ENCODE measurements at places on chromosomes 6 and 20.
A peak's percentile ranks its signal among the peaks of the same experiment; 100 is the strongest.

DNA sequence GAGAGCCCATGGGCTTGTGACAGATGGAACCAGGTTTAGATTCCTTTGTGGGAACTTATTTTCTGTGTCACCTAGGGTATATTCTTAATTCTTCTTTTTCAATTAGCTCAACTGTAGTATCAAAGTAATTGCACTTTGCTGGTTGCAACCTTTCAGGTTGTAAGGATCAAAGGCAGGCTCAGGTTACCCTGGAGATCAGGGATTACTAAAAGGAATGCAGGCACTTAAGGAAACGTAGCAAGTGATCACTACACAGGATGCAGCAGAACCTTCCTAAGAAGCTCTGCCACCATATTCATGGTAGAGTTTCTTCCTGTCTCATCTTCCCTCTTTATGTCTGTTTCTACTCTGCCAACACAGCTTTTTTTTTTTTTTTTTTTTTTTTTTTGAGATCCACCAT, 133.2 kb upstream of the JAG1 start:
- DNase-seq, result no peak

- no peak for DNase-seq
These were observed 155.6 kb upstream of the SMLR1 start for GRCh38 chr6:130671577-130671976.

DNA sequence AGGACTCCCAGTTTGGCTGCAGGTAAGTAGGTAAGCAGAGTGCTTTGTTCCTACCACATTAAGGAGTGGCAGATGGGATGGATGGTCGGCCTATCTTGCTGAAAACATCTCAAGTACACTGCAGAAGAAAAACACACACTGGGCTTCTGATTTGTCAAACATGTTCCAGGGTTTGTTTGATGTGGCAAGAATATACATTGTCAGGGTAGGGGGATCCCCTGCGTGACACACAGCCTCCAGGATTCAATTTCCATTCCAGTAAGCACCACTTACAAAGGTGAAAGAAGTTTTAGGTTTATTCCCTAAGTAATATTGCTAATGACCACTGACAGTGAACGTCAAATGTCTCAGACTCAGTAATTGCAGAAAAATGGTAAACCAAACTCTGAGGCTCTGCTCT, 26.0 kb upstream of the KIF16B start:
- no peak for DNase-seq

- DNase-seq, result no peak
These were observed 718.6 kb downstream of the QKI start for GRCh38 chr6:164133095-164133494.

DNA sequence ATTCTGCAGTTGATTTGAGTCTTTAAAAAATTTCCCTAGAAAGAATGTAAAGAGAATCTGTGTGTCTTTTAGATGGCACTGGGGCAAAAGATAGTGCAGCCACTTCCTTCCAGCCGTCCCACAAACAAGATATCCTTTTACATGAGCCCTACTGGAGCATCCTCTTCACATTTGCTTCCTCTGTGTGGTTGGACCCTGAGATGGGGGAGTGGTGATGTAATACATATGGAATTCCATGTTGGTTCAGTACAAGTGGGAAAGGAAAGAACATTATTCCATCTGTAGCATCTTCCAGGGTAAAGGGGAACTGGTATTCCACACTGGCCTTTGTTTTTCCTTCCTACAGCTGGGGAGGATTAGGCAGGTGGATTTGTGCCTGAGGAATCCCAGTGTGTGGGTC, 78.9 kb upstream of the ISM1 start:
- DNase-seq, result no peak

GRCh38 chr6:119240257-119241110, 109.1 kb downstream of the MAN1A1 start:
- no peak for DNase-seq

DNA sequence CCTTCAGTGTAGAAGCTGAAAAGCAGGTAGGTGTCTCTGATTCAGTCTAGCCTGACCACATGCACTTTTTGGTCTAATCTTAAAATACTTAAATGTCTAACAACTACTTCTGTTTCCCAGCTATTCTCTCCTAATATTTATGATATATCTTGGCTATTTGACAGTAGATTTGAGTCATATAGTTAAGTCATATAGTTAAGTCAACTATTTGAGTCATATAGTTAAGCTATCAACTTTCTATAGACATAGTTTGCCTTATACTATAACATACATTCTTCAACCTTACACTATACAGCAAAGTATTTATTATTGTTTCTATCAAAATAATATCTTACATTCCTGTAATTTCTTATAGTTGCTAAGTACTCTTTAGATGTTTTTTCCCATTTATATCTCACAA, 110.9 kb downstream of the GMDS start:
- DNase-seq, result no peak

DNA sequence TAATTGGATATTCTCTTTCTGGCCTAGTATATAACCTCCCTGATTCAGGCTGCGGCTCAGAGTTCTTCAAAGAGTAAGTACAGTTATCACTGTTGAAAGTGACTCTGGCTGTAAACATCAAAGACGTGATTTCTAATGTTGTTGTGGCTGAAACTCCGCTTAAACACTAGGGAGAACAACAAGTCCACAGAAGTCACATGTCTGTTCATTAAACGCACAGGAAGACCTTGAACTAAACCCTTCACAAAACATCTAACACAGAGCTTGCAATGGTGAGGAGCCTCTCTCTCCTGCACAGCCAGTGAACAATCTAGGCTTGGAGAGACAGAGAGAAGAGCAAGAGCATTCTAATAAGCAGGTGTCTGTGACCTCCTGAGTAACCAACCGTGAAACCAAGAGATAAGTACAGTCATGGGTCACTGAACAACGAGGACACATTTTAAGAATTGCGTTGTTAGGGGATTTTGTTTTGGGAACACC, 249.3 kb downstream of the PRKN start:
- DNase-seq, result no peak

GRCh38 chr6:156421933-156422332, 355.2 kb upstream of the ARID1B start:
- DNase-seq, result no peak

DNA sequence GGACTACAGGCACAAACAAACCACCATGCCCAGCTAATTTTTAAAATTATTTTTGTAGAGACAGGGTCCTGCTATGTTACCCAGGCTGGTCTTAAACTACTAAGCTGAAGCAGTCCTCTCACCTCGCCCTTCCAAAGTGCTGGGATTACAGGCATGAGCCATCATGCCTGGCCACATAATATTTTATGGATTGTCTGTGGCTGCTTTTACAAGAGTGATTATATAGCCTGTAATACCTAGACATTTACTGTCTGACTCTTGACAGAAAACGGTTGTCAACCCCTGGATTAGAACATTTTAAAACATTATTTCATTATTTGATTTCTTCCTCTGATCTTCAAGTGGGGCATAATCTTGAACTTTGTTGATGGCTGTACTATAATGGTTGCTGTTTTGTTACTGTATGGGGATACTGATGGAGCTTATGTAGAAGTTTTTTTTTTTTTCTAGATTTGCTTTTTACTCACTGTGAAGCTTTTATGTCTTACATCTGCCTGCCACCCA, 14.3 kb downstream of the PARD6B start:
- DNase-seq, result no peak

GRCh38 chr20:58360936-58361335, 28.1 kb upstream of the VAPB start:
- DNase-seq, result no peak

DNA sequence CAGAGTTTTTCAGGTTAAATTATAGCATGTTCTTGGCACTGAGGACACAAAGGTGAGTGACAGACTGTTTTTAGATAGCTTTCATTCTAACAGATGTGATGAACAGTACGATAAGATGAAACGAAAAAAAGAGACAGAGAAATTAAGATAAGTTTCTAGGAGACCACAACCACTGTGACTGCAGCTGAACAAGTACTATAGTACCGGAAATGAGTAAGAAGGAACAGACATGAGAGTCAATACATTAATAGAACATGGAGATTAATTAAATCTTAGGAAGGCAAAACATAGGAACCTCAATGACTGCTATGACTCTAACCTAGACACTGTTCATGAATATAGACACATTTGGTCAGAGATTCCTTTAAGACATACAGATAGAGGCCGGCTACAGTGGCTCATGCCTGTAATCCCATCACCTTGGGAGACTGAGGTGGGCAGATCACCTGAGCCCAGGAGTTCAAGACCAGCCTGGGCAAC, 40.2 kb downstream of the HBS1L start:
- peak; percentile 62 for DNase-seq

DNA sequence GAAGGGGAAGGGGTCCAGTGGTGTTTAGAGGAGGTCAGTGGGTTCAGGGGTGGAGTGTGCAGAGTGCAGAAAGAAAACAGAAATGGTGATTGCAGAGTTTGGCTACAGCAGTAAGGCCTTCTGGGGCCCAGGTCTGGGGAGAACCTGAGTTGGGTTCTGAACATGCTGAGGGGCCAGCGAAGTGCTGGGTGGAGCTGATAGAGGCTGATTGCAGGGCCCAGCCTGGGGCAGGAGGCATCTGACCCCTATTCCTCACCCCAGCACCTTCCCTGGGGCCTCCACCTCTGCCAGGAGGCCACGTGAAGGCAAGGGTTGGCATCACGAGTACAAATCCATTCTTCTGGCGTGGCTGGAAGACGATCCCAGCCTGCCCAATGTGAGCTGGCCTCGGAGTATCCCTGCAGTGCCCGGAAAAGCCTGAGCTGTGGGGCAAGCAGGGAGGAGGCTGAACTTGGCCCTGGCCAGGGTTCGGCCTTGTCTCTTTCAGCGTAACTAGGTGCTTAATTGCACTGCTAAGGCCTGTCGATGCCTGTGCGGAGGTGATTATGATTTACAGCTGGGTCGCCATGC, 35.3 kb downstream of the VSTM2L start:
- DNase-seq, result no peak

DNA sequence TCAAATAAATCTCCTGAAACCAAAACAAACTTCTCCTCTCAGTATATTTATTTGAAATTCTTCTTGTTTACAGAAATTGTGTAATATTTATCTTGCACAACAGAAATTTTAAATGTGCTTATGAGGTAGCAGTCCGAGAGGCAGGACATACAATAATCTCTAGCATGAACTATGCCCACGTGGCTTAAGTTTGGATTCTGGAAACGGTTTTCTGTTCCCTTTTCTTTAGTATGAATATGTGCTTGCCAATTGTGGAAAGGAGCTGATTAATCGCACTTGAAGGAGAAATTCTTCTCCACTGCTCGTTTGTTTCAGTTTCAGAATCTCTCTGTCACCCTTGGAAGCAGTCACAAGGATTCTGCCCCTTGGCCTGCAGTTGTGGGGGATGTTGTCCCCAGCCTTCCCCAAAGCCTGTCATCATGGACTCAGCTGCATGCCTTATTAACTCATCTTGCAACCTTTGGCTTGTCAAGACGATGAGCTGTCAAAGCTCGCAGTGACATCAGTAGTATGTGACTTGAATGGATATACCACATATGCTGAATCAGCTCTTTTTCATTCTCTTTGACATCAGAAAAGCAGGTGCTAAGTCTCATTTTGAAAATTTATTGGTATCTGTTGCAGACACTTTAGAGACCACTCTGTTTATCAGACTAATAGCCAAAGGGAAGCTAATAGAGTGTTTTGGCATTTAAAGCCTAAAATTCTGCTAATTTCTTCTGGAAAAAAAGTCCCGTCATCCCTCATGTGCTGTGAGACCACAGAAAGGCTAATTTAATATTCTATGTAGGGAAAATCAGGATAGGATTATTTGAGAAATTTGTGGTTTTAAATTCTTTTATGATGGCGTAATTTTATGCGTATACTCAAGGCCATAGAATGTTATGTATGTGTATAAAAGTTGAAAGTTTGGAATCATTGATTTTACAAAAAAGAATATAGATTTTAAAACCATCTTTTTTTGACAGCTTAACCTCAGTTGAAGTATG, 186.8 kb downstream of the ARID1B start:
- DNase-seq, result peak; percentile 13

- DNase-seq, result no peak
These were observed 528.2 kb downstream of the HDGFL1 start for GRCh38 chr6:23097566-23097965.

DNA sequence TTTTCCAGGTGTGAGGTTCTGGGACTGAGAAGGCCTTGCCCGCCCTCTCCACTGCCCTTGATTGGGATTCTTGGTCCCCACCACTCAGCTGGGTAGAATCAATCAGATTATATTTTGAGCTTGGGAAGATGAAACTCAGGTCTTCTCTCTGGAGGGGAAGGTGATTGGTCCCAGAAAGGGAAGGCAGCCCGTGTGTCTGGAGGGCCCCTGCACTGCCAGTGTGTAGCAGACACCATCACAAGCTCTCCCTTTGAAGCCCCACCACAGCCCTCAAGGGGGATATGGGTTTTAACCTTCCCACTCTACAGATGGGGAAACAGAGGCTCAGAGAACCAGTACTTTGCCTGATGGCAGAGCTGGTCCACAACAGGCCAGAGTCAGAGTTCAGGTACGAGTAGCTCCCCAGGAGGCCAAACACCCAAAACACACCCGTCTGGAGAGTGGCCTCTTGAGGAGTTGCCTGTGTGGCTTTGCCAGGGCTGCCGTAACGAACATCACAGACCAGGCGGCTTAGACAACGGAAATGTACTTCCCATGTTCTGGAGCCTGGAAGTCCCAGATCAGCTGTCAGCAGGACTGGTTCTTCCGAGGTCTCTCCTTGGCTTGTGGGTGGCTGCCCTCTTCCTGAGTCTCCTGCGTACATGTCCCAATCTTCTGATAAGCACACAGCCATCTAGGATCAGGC, 205.6 kb downstream of the SYNDIG1 start:
- DNase-seq, result no peak

DNA sequence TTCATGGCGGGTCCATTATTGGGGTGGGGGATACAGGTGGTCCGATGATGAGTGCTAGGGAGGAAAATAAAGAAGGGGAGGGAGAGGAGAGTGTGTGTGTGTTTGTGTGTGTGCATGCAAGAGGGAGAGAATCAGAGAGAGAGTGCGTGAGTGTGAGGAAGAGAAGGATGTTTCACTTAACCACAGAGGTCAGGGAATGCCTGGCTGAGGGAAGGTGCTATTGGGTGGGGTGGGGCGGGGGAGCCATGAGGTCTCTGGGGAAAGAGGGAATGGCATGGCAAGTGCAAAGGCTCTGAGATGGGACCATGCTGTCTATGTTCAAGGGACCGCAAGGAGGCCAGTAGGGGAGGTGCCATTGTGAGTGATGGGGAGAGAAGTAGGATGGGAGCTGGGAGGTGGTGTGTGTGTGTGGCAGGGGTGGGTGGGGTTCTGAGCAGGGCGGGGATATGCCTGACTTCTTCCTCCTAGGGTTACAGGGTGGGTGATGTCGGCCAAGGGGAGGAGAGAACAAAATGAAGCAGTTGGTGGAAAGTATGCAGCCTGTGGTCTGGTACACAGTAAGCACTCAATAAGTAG, 23.0 kb downstream of the CEBPB start:
- DNase-seq, result no peak

DNA sequence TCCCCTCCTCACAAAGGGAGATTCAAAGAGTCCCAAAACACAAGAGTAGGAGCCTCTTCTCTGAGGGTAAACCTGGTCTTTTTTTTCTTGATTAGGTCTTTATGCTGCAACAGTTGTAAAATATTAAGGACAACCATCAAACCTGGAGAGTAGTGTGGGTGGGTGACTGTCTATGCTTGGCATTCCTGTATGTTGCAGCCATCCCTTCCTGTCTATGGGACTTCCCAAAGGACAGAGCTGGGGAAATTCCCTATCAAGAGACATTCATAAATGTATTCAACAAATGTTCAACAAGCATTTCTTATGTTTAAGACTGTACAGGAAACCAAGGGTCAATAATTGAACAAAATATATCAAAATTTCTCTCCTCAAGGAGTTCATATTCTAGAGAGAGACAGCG, 5.5 kb downstream of the BTN2A2 start:
- no peak for DNase-seq

GRCh38 chr6:121549736-121550135, 114.3 kb downstream of the GJA1 start:
- no peak for DNase-seq

- no peak for DNase-seq
These were observed 16.2 kb upstream of the RBL1 start for GRCh38 chr20:37111926-37112455.

GRCh38 chr6:149026530-149026942, 279.7 kb downstream of the UST start:
- no peak for DNase-seq
